ENCODE measurements at places on chromosomes 1 and 21.

DNA sequence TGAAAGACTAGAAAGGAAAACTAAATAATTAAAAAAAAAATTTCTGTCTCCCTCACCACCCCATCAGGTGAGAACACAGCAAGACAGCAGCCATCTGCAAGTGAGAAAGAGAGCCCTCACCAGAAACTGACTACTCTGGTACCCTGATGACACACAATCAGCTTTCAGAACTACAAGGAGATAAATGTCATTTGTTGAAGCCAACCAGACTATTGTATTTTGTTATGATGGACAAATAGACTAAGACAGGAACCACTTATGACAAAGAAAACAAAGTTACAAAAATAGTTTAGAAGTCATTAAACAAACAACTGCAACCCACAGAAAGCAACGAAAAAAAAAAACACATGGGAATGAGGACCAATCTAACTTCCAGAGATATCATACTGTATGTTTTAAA is 98.3 kb downstream of the FAF1 start:
- no peak for DNase-seq

DNA sequence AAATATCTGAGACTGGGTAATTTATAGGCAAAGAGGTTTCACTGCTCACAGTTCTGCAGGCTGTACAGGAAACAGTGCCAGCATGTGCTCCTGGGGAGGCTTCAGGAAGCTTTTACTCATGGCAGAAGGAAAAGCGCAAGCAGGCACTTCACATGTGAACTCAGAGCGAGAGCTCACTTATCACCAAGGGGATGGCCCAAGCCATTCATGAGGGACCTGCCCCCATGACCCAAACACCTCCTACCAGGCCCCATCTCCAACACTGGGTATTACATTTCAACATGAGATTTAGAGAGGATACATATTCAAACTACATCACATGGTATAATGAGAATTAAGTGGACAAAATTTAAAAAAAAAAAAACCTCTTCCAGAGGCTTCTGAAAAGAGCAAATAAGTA is 13.7 kb downstream of the WASF2 start:
- no peak for DNase-seq

DNA sequence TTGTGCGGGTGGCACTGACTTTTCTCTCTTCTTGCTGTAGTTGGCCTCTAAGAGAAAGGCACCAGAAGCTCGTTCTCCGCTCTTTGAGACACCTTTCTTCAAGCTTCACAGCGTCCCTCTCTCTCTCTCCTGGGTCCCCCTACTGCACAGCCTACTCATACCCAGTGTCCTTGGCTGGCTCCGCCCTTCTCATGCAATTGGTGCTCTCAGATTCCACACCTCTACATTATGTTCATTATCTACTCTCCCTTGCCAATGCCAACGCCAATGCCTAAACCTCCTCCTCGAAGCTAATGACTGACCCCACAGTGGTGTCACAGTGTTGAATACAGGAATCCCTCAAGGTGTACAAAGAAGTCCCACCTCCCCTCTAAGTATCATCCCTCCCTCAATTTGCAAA is 4.8 kb upstream of the DNAJC28 start:
- no peak for DNase-seq

- DNase-seq = peak; percentile 20
These were observed 9.9 kb upstream of the ZBTB17 start for GRCh38 chr1:15985611-15986297.
